OCI-LY7 (cell line): ENCODE measurements at places on chromosomes 6 and 20.

DNA sequence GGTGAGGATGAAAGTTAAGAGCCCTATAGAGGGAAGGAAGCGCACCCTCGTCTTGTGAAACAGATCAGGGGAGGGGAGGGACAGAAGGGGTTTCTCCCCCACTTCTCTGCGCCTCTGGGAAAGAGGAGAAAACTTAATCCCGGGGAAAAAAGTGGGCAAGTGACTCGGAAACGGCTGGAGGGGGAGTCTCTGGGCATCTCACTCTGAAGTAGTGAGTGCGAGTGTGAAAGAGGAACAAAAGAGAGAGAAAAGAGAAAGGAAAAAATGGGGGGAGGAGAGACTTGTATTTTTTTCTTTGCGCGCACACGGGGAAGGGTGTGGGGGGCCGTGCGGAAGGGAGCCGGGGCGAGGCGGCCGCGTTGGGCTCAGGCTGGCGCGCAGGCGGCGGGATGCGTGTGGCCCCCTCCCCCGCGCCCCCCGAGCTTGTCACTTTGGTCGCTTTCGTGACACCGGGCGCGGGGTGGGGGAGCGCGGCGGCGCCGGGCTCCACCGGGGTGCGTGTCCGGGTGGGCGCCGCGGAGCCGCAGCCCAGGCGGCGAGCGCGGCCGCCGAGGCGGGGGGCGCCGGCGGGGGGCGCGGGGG is 454 bp downstream of the L3MBTL3 start:
- peak; percentile 36 for DNase-seq

- no peak for DNase-seq
Observed at GRCh38 chr6:39086294-39086693, 28.7 kb downstream of the SAYSD1 start.

DNA sequence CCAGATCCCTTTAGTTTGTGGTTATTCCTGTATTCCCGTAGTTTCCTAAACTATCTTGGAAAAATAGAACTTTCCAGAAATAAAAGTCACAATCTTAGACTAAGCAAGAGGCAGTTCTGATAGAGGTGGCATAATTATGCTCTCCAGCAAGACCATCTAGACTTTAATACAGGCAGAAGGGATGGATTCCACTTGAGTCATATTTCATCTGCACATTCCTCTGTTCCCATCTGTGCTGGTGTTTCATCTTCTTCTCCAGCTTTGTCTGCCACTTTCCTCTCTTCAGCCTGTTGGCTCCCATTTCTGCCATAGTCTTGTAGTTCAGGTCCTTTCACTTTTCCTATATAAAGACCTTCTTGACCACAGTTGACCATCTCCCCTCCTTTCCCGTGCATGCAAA is 102.9 kb downstream of the SOBP start:
- DNase-seq = no peak

GRCh38 chr6:87151781-87152525 is 3.4 kb upstream of the ZNF292 start:
- DNase-seq = peak; percentile 33

DNA sequence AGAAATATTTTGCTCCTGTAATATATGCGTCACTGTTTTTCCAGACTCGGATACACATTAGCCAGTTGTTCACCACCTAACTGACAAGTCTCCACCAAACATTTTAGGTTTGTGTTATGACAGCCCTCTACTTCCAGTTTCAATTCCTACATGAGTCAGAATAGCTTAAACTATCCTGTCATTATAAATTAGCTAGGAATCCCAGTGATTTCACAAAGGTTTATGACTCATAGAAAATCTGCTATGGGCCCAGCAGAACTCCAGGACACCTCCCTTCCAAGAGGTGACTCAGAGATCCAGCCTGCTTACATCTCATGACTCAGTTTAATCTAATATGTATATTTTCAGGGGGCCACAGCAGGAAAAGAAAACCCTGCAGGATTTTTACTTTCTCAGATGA is 17.4 kb upstream of the PLCB4 start:
- no peak for DNase-seq

- DNase-seq = peak; percentile 80
Observed at GRCh38 chr6:129709769-129710449, at the start of gene ARHGAP18. Gene ARHGAP18 (minus strand): TSS chr6:129710177. CDS start chr6:129710136, 41 bp downstream.

GRCh38 chr6:124962639-124963415 is 590 bp downstream of the RNF217 start:
- DNase-seq = no peak

DNA sequence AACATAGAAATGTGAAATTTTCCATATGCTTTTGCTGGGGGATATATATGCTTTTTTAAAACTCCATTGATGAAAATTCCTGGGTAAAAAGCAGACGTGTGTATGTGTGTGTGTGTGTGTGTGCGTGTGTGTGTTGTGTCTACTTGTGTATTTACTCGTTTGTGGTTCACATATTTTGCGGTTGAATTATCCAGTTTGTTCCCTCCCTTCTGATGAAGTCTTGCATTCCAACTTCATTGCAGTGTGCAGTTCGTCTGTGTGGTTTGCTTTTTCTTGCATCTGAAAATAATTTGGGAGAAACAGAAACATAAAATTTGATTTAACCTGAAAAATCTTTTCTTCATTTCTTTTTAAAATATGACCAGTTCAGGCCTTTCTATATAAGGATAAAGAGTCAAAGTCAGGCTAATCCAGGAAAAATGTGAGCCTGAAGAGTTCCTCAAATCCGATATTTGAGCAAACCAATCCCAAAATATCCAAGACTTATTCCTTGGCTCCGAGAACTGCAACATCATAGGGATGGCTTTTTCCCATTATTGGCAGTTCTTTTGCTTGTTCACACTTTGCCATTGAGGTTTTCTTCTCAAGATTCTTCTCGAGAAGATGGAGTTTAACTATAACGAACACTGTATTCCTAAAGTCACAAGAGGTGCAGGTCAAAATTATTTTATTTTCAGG is 202.2 kb upstream of the CCN2 start:
- DNase-seq = no peak
